ENCODE measurements at places on chromosomes 2 and 18. TPM values are rescaled to one million over a fixed set of nuclear protein-coding genes. Genes with fewer than 3 reads are reported as not detected.

DNA sequence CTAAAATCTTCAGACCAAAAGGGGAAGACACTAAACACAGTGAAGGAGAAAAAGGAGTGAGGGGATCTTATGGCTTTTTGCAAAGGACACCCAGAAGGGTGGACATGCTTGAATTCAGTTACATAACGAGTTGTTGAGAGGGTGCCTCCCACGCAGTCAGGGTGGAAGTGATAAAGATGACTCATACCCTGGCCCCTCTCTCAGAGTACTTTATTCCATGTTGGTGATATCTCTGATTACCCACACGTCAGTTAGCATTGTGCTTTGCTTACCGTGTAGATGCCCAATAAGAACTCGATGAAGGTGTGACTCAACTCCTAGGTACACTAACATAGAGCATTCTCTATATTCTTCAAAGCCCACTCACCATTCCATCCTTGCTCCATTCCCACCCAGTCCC, 44.4 kb downstream of the EN1 start:
- no peak overlapping the region for H3K4me3 ChIP-seq
- H3K27ac ChIP-seq, result no peak overlapping the region
- no peak for DNase-seq
- no peaks in the 10 kb centered on the region for H3K4me1 ChIP-seq

DNA sequence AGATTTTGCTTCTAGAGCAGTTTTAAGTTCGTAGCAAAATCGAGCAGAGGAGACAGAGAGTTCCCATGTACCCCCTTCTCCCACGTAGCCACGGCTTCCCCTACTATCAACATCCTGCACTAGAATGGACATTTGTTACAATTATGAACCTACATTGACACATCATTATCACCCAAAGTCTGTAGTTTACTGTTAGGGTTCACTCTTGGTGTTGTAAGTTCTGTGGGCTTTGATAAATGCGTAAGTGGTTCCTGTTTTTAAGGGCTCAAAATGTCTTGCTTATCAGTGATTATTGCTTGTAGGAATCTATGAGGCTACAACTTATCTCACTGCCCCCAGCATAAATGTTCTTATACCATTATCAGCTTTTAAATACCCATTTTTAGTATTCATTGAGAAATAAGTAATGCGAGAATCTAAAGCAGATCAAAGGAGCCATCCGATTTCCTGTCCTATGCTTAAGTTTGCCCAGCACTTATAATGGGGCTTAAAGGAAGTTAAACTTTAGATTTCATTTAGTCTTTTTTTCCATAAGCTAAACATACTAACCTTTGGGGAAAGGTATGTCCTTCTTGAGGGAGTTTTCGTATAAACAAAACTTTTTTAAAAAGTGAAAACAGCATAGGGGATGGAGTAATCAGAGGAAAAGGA, 118.7 kb downstream of the HAUS1 start:
- H3K36me3 ChIP-seq, result peaks cover 2% of the 10 kb centered on the region
- peaks cover 2% of the 10 kb centered on the region for H3K4me1 ChIP-seq
- H3K27me3 ChIP-seq, result no peaks in the 10 kb centered on the region

DNA sequence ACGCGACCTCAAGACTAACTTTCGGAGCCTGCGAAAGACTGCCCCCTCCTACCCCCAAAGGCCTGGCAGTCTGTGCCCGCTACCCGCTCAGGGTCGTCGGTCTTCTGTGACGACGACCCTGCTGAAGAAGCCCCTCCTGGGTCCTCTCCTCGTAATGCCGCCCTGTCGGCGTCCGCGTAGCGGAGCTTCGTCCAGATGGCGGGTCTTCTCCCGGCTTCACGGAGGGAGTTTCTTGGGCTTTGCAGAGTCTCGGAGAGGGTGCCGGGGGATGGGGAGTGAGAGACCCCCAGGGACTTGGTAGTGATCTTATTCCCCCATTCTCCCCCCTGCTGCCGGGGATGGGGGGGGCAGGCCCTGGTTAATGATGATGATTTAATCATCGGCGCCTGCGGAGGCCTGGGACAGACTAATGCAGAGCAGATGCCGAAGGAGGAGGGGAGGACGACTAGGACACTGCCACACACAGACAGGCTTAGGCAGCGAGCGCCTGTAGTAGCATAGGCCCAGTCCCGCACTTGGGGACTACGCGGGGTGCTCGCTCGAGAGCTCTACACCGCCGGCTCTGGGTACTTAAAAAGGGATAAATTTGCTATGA, 528 bp upstream of the PCGF1 start:
- DNase-seq, result peak; percentile 48
- peaks cover 21% of the 10 kb centered on the region for H3K36me3 ChIP-seq
- peak overlapping the region; percentile 100 for H3K27ac ChIP-seq
- peaks cover 51% of the 10 kb centered on the region for H3K27me3 ChIP-seq
- peaks cover 9% of the 10 kb centered on the region for H3K4me1 ChIP-seq

GRCh38 chr2:46970334-46971288, 55.0 kb upstream of the MCFD2 start:
- H3K27ac ChIP-seq, result peak overlapping the region; percentile 78
- H3K4me1 ChIP-seq, result peaks cover 8% of the 10 kb centered on the region
- H3K27me3 ChIP-seq, result no peaks in the 10 kb centered on the region
- peaks cover 30% of the 10 kb centered on the region for H3K36me3 ChIP-seq
- H3K4me3 ChIP-seq, result no peak overlapping the region

DNA sequence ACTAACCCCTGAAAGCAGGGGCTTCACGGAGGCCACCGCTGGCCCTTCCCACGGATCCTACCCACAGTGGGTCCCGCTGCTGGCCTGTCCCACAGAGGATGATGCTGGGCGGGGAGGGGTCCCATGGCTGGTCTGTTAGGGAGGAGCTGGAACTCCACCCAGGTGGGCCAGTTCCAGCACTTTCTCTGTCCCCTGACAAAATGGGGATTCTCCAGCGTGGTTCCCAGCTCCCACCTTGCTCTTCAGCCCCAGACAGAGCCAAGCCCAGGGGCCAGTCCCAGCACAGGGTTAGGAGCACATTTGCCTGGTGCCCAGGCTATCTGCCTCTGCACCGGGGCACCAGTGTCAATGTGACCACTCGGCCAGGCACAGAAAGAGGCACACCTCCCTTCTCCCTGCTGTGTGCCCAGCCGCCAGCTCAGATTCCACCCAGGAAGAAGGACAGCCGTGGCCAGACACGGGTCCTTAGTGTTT, 50.0 kb downstream of the ANKMY1 start:
- no peak for DNase-seq
- peaks cover 17% of the 10 kb centered on the region for H3K36me3 ChIP-seq
- H3K4me1 ChIP-seq, result no peaks in the 10 kb centered on the region
- no peak overlapping the region for H3K27ac ChIP-seq
- no peak overlapping the region for H3K4me3 ChIP-seq

The FIGN gene
- 1.0 TPM for polyA plus RNA-seq

DNA sequence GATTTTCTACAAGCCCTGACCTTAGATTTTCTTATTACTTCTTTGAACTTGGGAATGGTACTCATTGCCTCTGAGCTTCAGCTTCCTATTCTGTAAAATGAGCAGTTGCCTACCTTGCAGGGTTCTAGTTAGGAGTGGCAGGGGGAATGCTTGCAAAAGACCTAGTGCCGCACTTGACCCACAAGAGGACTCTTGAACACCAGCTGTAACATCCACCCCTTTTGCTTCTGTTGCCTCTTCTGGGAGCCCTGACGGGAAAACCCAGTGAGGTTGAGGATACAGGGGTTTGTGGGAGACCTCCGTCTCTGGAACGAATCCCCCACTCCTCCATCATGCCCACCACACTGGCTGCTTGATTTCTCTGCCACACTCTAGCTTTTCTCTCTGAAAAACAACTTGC, 27.1 kb upstream of the LBH start:
- H3K27me3 ChIP-seq, result no peaks in the 10 kb centered on the region
- H3K27ac ChIP-seq, result no peak overlapping the region
- H3K4me3 ChIP-seq, result no peak overlapping the region
- no peaks in the 10 kb centered on the region for H3K4me1 ChIP-seq
- no peaks in the 10 kb centered on the region for H3K36me3 ChIP-seq

DNA sequence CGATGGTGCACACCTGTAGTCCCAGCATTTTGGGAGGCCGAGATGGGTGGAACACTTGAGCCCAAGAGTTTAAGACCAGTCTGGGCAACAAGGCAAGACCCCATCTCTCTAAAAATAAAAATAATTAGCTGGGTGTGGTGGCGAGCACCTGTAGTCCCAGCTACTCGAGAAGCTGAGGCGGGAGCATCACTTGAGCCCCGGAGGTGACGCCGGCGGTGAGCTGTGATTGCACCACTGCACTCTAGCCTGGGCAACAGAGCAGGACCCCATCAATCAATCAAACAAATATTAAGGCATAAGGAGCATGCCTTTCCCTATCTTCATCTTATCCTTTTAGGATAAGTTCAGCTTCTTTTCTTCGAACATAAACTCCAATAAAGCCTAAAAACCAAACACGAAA, 1.1 kb downstream of the WDSUB1 start:
- H3K4me3 ChIP-seq, result peak overlapping the region; percentile 63
- peak overlapping the region; percentile 91 for H3K27ac ChIP-seq
- H3K36me3 ChIP-seq, result no peaks in the 10 kb centered on the region
- DNase-seq, result no peak
- H3K27me3 ChIP-seq, result no peaks in the 10 kb centered on the region
- H3K4me1 ChIP-seq, result peaks cover 3% of the 10 kb centered on the region
